Calu3 (cell line): ENCODE measurements at places on chromosomes 6 and 20.

GRCh38 chr6:7473805-7474719 is 67.4 kb upstream of the DSP start:
- no peak for DNase-seq

GRCh38 chr6:129130106-129130505 is 247.2 kb downstream of the LAMA2 start:
- no peak for DNase-seq

- DNase-seq: peak; percentile 47
Measured at GRCh38 chr6:106098383-106099234, 12.5 kb downstream of the PRDM1 start.

DNA sequence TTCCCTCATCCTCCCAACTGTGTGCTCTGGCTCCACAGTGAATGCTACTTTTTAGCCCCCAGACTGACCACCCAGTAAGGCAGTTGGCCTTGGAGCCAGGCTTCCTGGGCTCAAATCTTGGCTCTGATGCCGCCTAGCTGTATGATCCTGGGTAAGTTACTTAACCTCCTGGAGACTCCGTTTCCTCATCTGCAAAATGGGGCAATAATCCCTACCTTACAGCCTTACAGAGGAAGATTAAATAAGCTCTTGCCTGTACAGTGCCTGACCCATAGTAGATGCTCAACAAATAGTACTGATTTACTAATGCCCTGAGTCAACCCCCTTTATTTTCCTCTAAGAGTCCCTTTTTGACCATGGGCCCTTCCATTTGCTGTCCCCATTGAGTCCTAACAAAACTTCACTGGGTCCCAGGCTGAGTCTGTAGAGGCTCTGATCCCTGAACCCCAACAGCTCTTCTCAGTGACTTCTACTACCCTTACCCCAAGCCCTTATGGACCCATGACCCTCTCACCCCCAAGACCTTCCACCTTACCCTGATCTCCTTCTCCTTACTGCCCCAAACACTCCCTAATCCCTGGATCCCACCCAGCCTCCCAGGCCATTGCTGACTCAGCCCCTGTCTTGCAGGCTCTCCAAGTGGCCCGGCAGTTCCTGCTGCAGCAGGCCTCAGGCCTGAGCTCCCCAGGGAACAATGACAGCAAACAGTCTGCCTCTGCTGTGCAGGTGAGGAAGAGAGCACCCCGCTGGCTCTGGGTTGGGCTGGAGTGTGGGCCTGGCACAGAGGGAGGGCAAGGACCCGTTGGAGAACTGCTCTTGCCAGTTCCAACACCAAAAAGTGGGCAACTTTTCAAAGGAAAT is 31.4 kb downstream of the FOXP4 start:
- no peak for DNase-seq

DNA sequence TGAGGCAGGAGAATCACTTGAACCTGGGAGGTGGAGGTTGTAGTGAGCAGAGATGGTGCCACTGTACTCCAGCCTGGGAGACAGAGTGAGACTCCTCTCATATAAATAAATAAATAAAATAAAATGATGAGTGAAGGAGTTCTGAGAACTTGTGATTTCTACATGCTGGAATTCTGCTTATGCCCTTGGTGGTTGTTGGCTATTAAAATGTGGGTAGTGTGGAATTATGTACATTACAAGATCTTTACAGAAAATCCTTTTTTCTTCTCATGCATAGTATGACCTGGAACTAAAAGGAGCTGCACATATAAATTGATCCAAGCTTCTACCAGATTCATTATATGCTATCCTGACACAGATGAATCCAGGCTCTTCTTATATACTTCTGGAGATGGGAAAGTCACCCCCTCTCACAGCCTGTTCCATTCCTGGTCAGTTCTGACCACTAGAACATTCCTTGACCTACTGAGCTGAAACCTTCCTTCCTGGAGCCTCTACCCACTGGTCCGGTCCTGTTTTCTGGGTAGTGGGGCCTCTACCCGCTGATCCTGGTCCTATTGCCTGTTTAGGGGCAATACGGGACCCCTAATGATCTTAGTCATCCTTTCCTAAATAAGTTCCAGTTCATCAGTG is 37.7 kb upstream of the TAF8 start:
- no peak for DNase-seq

- peak; percentile 93 for DNase-seq
Measured at GRCh38 chr6:29752451-29753308, 29.4 kb downstream of the HLA-F start.

- no peak for DNase-seq
Measured at GRCh38 chr6:324729-325125, 32.4 kb downstream of the DUSP22 start.

GRCh38 chr20:50580016-50580747 is 70.0 kb downstream of the PTPN1 start:
- DNase-seq: peak; percentile 86

DNA sequence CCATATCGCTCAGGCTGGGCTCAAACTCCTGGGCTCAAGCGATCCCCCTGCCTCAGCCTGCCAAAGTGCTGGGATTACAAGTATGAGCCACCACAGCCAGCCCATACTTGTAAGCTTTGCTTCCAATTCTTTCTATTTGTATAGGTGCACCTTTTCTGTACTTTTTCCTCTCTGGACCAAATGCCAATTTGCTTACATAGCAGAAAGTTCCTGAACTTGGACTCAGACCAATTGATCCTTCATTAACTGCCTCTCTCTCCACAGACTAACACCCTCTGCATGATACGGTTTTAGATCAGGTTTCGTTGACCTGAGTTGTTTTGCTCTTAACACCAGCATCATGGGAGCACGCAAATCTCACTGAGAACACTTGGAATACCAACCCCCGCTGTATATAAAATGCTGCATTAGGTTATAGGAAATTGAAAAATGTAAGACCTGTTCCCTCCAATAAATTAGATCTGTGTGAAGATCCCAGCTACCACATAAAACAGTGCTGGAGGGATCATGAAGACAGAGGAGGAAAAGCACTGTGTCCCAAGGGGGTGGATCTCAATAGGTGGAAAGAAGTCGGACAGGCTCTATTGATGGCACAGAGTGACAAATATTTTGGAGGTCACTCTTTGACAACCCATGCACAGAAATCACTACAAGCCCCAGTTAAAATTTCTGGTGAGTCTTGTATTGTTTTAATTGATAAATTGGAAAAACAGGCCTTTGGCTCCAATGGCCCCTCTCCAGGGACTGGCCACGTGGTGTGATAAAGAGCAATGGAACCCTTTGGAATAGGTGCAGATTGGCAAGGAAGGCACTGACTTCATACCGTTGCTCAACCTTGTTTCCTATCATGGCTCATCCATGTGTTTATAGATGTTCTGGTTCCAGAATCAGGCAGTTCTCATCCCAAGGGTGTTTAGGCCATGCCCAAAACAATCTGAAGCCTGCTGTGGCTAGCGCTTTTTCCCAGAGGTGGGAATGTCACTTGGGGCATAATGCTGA is 51.2 kb downstream of the ISM1 start:
- DNase-seq: no peak

GRCh38 chr6:1461207-1461606 is 71.8 kb downstream of the FOXF2 start:
- no peak for DNase-seq

- no peak for DNase-seq
Measured at GRCh38 chr6:10964684-10965083, 77.8 kb downstream of the SYCP2L start.

- no peak for DNase-seq
Measured at GRCh38 chr6:4354181-4354580, 218.8 kb upstream of the ECI2 start.

DNA sequence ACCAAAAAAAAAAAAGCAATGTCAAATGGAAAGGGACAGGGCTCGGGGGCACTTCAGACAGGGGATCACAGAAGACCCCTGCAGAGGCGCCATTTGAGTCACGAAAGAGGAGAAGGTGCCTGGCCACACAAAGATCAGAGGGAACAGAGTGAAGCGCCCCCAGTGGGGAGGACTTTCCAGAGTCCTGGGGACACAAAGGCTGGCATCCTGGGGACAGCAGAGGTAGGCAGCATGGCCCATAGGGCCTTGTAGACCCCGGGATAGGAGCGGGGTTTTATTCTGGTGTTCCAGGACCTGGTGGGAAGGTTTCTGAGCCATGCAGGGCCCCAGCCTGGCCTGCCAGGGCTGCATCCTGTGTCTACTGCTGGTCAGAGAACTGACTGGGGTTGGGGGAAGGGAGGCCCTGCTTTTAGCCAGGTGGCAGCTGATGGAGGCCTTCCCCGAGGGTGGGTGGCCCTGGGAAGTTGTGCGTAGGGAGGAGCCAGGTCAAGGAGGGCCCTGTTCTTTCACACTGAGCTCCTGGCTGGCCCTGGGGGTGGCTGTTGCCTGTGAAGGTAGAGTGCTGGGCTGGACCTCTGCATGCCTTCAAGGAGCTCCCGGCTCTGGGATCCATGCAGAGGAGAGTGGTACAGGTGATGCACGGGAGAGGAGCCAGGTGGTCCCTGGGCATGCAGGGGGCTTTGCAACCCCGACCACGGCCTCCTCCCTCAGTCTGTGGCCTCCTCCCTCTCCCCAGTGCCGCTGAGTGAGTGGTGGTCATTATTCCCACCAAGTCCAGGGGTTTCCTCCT is 117.9 kb downstream of the CDH4 start:
- no peak for DNase-seq

DNA sequence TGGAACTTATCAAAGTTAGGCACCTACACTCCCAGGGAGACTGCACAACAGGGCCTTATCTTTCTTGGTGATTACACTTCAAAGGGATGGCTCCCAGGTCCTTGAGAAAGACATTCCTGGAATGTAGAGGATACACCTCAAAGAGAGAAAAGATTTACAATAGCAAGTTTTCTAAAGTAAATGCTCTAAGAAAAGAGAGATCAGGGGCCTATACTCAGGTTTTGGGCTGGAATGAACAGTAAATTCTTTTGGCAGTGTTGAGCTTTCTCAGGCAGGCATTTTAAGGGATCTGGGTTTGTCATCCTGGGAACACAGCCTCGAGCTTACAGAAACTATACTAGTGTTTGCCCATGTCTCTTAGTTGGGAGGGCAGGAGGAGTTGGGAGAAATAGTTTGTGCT is 31.7 kb upstream of the ME1 start:
- DNase-seq: no peak

DNA sequence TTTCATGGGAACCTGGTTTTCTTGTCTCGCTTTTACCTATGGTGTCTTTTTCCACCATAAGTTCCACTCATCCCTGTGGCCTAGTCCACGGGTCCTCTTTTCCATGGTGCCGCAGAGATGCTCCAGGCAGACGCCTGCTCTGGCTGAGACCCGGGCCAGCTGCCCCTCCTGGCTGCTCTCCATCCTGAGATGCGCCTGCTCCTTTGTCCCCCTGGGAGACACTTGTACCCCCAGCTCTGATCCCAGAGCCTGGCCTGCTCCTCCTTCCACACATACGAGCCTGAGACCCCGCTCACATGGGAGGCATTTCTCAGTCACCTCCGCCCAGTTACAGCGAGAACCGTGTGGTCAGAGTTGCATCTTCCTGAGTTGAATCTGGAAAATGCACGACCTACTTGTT is 29.6 kb downstream of the RNASET2 start:
- no peak for DNase-seq

- no peak for DNase-seq
Measured at GRCh38 chr6:82616386-82617028, 252.9 kb downstream of the TPBG start.

GRCh38 chr20:7841291-7841970 is 98.8 kb downstream of the HAO1 start:
- DNase-seq: peak; percentile 0
